ENCODE measurements at places on chromosomes 7 and 10. TPM values are rescaled to one million over a fixed set of nuclear protein-coding genes. Genes with fewer than 3 reads are reported as not detected.

GRCh38 chr7:45975847-45976484 lies 54.9 kb upstream of the IGFBP3 start:
- no peaks in the 10 kb centered on the region for H3K36me3 ChIP-seq
- H3K27ac ChIP-seq, result no peak overlapping the region

- no peak overlapping the region for H3K4me3 ChIP-seq
- no peaks in the 10 kb centered on the region for H3K36me3 ChIP-seq
- no peaks in the 10 kb centered on the region for H3K27me3 ChIP-seq
- H3K27ac ChIP-seq, result no peak overlapping the region
- no peaks in the 10 kb centered on the region for H3K4me1 ChIP-seq
Measured at GRCh38 chr10:128566361-128566968, 440.2 kb upstream of the MKI67 start.

DNA sequence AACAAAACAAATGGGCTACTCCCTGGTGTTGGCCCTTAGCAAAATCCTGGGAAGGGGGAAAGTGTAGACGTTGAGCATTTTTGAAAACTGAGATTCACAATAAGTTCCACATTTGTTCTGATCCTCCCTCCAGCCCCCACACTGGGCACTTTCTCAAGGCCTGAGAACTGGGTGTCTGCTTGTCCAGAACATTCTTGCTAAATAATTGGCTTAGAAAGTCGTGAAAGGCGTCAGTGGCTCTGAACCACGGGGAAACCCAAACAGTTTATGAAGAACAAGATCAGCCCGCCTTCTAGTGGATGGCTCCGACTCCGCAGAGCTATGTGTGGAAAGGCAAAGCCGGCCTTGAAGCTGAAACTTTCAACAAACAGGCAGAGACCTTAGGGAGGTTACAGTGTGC lies 370.1 kb downstream of the PRPF18 start:
- no peak overlapping the region for H3K4me3 ChIP-seq
- H3K36me3 ChIP-seq, result no peaks in the 10 kb centered on the region
- DNase-seq, result no peak

GRCh38 chr7:37342688-37343471 lies 105.8 kb downstream of the ELMO1 start:
- no peaks in the 10 kb centered on the region for H3K36me3 ChIP-seq
- no peak for DNase-seq
- H3K27me3 ChIP-seq, result no peaks in the 10 kb centered on the region
- no peak overlapping the region for H3K27ac ChIP-seq

DNA sequence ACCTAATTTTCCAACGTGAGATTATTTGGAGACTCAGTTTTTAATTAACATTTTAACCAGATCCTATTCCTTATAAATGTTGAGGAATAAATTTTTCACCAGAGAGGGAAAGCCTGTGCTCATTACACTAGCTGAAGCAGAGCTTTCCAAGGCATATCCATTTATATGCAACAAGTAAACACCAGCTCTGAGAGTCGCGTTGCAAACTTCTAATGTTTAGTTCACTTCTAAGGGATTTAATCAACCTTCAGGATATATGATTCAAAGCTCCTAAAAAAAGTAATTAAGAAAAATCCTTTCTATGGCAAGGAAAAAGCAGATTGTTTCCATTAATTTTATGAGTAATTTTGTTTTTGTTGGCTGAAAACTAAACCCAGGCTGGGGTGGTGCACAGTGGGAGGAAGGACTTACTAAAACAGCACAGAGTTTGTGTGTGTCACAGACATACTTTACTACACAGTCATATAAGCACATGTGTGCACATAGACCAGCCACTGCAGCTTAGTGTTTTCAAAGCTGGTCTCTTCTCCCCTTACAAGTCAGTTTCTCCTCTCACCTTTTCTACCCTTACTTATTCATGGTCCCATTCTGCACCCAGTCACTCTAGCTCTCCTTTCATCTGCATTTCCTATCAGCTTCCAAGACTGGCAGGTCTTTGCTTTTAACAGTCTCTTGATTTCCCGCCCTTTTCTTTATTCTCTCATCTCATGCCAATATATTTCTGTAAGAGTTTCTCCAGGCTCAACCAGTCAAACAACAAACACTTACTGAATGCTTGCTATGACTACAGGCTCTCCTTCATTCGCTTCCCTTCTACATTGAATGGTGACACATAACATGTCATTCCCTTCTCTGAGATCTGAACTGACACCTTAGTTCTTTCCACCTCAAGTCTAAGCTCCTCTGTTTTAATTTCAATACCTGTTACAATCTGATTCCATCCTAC lies 81.1 kb upstream of the FZD1 start:
- H3K4me3 ChIP-seq, result no peak overlapping the region
- H3K27me3 ChIP-seq, result no peaks in the 10 kb centered on the region
- no peak for DNase-seq
- no peaks in the 10 kb centered on the region for H3K36me3 ChIP-seq

DNA sequence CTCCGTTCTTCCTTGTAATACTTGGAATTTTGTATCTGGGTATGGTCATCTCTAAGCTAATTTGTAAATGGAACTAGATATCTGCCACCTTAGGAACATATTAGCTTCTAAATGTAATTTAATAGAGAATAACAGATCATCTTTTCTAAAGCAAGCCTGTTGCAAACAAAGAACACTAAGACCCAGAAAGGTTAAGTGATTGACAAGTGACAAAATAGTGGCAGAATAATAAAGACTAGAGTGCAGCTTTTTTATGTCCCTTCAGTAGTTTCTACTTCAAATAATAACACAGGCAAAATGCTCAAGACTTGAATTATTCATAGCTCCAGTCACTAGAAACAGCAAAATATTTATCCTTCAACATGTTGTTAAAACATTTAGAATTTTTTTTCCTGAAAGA lies 91.7 kb downstream of the MET start:
- no peak overlapping the region for H3K27ac ChIP-seq
- H3K36me3 ChIP-seq, result no peaks in the 10 kb centered on the region
- no peaks in the 10 kb centered on the region for H3K27me3 ChIP-seq
- DNase-seq, result no peak

DNA sequence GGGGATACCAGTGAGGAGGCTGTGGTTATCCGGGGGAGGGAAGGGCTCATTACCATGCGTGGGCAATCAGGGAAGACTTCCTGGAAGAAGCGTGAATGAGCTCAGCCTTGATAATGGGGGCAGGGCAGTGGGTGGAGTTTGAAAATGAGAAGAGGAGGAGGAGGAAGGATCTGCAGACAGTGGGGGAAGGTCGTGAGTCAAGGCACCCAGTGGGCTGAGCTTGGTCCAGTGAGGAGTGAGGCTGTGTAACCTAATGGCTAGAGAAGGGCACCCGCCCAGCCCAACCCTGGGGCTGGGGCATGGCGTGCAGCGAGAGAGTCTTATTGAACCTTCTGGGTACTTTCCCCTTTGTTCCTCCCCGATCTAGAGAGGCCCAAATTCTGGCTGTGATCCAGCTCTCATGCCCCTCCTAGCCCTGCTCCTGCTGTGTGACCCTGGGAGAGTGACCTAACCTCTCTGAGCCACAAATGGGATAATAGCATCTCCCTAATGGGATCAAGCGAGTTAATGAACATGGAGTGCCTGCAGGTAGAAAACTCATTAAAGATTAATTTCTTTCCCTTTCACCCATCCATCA lies 31.5 kb downstream of the CLIP2 start:
- H3K27me3 ChIP-seq, result no peaks in the 10 kb centered on the region
- no peaks in the 10 kb centered on the region for H3K36me3 ChIP-seq
- H3K4me3 ChIP-seq, result no peak overlapping the region
- H3K27ac ChIP-seq, result no peak overlapping the region
- no peaks in the 10 kb centered on the region for H3K4me1 ChIP-seq

DNA sequence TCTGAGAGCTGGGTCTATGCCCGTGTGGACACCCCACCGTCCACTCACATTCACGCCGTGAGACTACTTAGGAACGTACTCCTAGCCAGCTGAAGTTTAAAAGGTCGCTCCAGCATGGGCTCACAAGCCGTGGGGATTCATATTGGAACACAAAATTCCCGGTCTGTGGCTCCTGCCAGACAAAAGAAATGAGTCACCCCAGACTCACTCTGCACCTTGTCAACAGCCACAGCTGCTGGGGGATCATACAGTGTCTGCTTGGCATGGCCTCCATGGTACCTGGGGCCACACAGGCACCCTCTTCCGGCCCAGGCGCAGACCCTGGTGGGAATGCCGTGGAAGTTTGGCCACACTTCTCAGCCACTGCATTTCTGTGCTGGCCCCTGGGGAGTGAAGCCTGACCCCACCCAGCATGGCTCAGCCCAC lies 228.4 kb downstream of the DNAJB6 start:
- no peak overlapping the region for H3K4me3 ChIP-seq
- no peaks in the 10 kb centered on the region for H3K4me1 ChIP-seq
- H3K27ac ChIP-seq, result no peak overlapping the region
- H3K27me3 ChIP-seq, result no peaks in the 10 kb centered on the region
- H3K36me3 ChIP-seq, result no peaks in the 10 kb centered on the region

- peaks cover 14% of the 10 kb centered on the region for H3K36me3 ChIP-seq
- no peaks in the 10 kb centered on the region for H3K27me3 ChIP-seq
- H3K4me1 ChIP-seq, result peaks cover 6% of the 10 kb centered on the region
Measured at GRCh38 chr7:151342811-151343210, 1.2 kb downstream of the NUB1 start.

GRCh38 chr7:41336981-41337380 lies 365.9 kb downstream of the INHBA start:
- H3K36me3 ChIP-seq, result no peaks in the 10 kb centered on the region
- no peak for DNase-seq
- H3K27me3 ChIP-seq, result no peaks in the 10 kb centered on the region

DNA sequence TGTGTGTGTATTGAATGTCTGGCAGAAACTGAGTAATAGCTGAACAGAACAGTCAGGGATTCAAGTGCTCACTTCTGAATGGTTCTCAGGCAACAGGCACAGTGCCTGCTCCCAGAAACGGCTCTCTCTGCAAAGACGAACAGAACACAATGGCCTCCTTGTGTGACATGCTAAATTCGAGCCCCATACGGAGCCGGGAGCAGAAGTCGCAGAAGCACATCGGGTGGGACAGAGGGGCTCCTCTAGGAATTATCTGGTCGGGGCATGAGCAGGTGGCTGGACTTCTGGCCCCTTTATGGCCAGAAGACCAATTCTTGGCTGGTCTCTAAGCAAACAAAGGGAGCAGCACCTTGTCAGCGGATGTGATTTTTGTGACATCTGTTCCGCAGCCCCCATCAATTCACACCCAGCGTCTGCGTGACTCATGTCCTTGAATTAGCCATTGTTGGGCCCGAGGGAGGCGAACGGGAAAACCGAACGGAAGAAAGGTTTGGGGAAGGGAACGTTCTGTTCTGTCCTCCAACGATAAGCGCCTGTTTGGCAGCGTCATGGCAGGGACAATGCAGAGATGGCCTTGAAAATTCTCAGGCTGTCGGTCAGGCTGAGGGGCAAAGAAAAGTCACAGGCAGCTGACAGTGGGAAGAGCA lies 47.3 kb upstream of the NPTX2 start:
- no peak for DNase-seq
- no peak overlapping the region for H3K27ac ChIP-seq
- no peaks in the 10 kb centered on the region for H3K27me3 ChIP-seq
- no peaks in the 10 kb centered on the region for H3K36me3 ChIP-seq
- H3K4me1 ChIP-seq, result no peaks in the 10 kb centered on the region

The PRLHR gene
- total RNA-seq, result not detected

The MPP7 gene
- total RNA-seq, result 1.5 TPM

The ASAH2 gene
- total RNA-seq, result 5.5 TPM

The SEMA3D gene
- 23.3 TPM for total RNA-seq

The PCLO gene
- 2.1 TPM for total RNA-seq

The FBXO24 gene
- 0.44 TPM for total RNA-seq

The CCDC71L gene
- 14.1 TPM for total RNA-seq
